ENCODE measurements at places on chromosomes 3 and 15.

DNA sequence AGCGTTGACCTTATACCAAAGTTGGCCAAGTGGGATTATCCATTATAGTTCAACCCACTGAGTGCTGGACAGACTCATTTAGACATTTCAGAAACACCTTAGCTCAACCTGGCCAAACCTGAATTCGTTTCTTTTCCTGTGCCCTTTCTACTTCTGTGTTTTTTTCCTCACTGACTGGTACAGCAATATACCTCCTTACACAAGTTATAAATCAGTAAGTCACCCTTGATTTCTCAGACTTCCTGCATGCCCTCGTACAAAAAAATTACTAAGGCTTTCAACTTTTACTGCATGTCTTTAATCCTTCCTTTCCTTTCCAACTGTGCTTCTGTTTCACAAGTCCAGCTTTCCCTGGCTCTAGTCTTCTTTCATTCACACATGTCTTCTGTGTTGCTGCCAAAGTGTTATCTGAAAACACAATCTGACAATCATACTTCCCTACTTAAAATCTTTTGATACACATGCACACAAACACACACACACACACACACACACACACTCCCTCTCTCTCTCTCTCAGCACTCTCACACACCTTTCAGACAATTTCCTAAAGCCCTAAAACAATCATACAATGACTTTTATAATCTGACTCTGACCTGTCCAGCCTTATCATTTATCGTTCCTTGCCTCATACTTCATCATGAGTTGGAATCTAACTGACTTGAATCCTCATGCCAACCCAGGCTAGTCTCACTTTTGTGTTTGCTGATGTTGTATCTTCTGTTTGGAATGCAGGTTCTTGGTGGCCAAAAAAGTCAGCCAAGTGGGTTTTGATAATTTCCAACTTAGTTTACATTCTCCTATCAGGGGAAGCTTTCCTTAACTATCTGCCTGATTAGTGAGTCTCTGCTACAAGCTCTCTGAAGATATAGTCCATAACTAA is 436.4 kb downstream of the NAALADL2 start:
- DNase-seq = no peak

DNA sequence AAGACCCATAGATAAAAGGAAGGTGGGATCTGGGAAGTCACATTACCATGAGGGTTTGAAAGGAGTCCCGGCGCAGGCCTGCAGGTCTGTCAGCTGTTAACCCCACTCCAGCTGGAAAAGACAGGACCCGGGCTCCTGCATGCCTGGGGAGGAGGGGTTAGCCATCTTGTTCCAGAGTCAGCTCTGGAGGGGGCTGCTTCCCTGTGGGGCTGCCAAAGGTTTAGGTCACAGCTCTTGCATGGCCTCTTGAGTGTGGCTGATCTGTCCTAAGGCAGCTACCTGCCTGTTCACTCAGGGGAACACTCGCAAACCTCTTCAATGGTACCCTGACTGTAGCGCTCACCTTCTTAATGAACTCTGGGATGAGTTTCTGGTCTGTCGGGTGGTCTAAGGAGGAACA is 104.5 kb downstream of the RFTN1 start:
- no peak for DNase-seq

DNA sequence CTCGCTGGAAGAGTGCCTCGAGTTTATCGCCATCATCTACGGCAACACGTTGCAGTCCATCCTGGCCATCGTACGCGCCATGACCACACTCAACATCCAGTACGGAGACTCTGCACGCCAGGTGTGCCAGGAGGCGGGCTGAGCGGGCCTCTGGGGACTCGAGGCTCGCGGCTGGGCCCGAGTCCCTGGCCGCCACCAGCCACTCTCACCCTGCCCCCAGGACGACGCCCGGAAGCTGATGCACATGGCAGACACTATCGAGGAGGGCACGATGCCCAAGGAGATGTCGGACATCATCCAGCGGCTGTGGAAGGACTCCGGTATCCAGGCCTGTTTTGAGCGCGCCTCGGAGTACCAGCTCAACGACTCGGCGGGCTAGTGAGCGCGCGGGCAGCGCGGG is 1.9 kb downstream of the GNAT1 start:
- no peak for DNase-seq

DNA sequence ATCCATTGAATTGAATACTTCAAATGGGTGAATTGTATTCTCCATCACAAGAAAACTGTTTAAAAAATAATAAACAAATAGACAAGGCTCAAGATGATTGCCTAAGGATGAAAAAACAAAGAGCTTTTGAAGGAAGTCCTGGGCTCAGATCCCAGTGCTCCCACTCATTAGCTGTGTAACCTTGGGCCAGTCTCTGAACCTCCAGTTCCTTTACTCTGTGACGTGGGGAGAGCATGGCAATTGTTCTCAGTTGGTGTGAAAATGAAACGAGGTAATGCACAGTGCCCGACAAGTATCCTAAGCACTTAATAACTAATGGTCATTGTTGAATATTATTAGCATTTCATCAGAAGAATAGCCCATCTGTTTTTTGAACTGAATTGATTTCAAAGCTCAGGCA is 40.7 kb downstream of the TNIK start:
- DNase-seq = no peak

DNA sequence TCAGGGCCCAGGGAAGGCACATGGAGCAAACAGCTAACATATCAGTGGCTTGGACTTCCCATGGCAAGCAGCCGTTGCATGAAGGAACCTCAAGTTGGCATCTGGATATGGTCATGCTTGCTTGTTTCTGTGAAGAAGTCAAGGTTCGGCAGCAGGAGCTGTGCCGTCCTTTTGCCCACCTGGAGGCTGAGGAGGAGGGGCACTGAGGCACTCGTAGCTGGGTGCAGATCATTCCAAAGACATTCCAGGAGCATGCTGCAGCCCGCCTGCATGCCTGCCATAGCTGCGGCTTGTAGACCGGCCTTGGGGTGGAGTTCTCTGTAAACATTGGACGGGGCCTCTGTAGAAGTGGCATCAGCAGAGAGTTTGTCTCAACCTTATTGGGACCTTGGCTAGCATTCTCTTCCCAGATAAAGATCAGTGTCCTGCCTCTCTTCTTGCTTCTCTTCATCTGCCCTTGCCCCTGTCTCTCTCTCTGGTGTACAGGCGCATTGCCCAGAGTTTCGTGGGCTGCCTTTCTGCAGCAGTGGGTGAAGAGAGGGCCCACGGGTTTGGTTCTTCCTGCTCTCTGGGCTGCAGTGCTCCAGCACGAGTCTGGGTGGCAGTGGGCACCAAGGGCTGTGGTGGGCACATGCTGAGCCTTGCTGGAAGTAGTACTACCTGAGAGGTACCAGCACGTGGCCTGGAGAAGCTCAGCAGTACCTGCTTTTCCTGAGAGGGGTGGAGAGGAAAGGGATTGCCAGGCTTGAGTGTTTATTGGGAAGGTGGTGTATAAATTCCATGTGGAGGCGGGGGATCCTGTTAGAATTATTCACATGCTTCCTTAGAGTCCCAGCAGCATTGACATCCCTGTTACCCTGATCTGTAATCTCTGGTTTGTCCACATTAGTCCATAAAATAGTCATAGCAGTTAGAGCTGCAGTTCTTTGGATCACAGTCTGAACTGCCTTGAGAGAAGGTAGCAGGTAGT is 49.4 kb downstream of the CHCHD6 start:
- no peak for DNase-seq

DNA sequence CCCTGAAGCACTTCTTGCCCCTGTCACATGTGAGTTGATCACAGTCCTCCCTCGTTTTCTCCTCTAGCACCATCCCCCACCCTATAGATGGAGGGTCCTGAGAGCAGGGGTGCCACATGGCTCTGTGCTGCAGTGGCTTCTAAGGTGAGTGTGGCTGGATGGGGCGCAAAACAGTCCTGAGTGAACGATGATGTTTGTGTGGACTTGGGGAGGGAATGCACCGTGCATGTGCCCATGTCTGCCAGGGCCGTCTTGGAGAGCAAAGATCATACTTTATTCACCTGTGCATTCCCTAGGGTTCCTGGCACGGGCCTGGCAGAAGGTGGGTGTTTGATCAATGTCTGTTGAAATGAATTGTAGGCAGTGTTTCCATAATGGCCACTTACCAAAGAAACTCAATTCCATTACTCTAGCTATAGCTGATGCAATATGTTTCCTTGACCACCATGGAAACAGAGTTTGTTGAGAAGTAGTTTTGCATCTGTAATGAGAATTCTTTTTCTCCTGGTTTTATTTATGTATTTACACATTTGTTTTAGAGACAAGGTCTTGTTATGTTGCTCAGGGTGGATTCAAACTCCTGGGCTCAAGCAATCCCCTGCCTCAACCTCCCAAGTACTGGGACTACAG is 58.0 kb downstream of the ABTB1 start:
- DNase-seq = no peak

- DNase-seq = no peak
Observed at GRCh38 chr3:99505200-99505599, 133.2 kb upstream of the COL8A1 start.

GRCh38 chr3:12303993-12304392 is 15.1 kb downstream of the PPARG start:
- no peak for DNase-seq

GRCh38 chr3:172106037-172106954 is 66.9 kb downstream of the FNDC3B start:
- no peak for DNase-seq

DNA sequence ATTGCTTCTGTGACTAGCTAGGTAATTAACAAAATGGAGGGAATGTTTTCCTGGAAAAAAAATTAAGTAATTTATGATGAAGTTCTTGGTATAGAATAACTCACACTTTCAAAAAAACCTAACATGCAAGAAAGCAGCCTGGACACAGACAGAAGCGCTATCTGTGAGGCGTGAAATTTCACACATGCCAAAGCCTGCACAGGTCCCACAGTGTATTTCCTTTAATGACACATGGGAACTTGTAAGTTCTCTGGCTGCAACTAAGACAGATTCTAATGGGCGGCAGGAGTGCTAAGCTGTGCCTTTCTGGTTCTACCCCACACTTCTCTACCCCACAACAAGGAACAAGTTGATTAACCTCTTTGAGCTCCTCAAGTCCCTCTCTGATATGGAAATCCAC is 84.9 kb upstream of the NEO1 start:
- no peak for DNase-seq

DNA sequence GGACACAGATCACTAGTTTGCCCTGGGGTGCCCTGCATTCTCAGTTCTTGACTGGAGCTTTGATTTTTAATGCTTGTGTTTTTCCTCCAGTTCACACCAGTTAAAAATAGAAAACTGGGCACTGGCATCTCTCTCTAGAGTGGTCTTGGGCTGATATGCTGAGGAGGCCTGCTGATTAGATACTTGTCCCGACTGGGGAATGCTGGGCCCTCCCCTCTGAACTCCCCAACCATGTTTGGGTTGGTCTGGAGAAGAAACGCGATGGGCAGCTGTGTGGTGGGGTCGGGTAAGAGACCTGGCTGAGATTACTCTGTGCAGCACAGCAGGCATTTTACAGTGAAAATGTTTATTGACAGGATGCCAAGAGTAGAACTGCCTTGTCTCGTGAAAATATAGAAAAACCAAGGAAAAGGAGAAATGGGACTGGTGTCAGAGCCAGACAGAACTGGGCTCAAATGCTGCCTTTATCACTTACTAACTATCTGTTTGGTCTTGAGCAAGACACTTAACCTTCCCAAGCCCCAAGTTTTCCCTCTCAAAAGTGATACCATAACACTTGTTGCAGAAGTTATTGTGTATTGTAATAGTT is 1.6 kb upstream of the ACTC1 start:
- DNase-seq = no peak

- no peak for DNase-seq
Observed at GRCh38 chr3:71304684-71305083, 278.8 kb downstream of the FOXP1 start.

- DNase-seq = no peak
Observed at GRCh38 chr3:134807189-134807588, 12.1 kb downstream of the EPHB1 start.

- no peak for DNase-seq
Observed at GRCh38 chr15:65071381-65071811, 3.6 kb upstream of the RASL12 start.

- DNase-seq = no peak
Observed at GRCh38 chr3:12190832-12191231, 32.1 kb upstream of the TIMP4 start.

GRCh38 chr3:194489736-194490612 is 3.2 kb upstream of the ATP13A3 start:
- no peak for DNase-seq

DNA sequence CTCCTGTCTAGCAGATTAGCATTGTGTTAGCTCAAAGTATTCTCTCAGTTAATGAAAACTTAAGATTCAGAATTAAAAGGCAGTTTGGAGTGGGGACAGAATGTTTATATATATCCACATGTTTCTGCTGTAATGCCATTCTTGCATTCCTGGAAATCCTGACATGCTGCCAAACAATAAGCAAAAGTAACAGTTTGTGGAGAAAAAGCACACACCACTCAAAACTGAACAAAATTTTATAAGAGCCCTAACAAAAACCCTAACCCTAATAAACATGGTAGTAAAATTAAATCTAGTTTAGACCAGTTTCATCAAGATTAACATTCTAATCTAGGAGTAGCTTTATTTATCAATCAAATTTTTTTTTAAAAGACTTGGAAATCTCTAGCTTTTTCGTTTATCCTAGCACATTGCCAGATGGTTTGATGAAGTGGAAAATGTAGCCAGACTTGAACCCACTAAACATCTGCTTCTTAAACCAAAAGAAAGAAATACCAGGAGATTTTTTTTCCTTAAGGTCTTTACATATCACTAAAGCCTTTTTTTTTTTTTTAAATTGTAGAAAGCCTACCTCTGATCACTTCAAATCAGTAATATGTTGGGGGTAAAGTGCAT is 3.7 kb downstream of the TCAIM start:
- DNase-seq = no peak

DNA sequence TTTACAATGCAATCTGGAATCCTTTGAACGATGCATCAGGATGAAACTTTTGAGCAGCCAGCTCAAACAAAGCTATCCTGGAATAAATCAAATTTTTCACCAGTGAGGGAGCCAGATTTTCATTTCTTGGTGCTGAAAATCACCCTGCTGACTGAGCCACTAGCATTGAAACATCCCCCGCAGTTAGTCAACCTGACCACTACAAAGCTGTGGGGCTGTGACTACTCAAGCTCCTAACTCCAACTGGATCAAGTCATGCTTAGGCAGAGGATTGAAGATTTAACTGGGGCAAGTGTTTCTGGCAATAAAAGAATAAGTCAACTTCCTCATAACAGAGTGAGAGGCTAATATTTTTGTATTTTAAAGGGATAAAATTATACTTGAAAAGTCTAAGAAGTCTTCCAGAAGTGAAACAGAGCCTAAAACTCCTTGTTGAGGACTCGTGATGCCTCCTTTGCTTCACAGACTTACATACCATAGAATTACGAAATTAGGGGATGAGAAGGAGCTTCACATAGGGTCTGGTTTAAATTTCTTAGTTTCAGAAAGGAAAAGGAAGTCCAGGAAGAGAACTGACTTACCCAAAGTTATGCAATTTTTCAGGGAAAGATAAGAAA is 177.8 kb downstream of the SERPINI1 start:
- no peak for DNase-seq

DNA sequence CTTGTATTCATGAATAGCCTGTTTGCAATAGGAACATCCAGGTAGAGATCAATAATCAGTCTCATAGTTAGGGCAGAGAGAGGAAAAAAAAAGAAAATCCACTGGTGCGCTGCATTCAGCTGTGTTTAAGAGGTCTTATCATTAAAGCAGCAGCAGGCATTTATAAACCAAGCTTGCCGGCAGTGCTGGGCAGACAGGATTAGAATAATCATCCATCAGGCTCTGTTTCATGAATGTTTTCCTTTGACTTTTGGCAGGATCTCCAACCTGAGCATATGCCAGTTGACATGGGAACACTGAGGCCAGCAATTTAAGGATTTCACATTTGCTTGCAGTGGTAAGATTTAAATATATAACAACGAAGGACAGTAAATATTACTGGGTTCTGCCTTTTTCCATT is 305.2 kb upstream of the SEMA6D start:
- no peak for DNase-seq
